Activated naive CD4-positive, alpha-beta T cell treated with anti-CD3 and anti-CD28 coated beads for 36 hours (primary cell): ENCODE measurements at places on chromosomes 7 and 10.
A peak's percentile ranks its signal among the peaks of the same experiment; 100 is the strongest.

- DNase-seq = no peak
Measured at GRCh38 chr10:13631594-13631993, 44.8 kb downstream of the PRPF18 start.

- no peak for DNase-seq
Measured at GRCh38 chr7:136168821-136169220, 191.7 kb upstream of the MTPN start.

GRCh38 chr7:370775-371118 is 80.8 kb downstream of the FOXL3 start:
- DNase-seq = no peak

DNA sequence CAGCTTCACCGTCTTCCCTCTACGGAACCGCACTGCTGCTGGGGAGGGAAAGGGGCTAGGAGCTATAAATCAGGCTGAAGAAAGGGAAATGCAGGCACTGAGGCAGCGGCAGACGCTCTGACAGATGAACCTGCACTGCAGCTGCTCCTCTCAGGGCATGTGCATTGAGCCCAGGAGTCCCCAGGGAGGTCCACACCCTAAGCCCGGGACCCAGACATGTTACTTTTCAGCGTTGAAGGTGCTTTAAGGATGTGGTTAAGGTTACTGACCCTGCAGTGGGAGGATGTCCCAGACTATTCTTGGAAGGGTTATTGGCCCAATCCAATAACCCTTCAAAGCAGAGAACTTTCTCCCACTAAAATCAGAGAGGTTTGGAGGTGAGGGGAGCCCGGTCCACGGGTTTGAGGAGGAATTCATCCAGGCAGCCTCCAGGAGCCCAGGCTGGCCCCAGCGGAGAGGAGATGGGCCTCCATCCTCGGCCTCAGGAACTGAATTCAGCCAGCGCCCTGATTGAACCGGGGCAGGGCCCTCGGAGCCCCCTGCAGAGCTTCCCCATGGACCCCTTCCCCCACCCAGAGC is 75.4 kb downstream of the ADARB2 start:
- DNase-seq = no peak

DNA sequence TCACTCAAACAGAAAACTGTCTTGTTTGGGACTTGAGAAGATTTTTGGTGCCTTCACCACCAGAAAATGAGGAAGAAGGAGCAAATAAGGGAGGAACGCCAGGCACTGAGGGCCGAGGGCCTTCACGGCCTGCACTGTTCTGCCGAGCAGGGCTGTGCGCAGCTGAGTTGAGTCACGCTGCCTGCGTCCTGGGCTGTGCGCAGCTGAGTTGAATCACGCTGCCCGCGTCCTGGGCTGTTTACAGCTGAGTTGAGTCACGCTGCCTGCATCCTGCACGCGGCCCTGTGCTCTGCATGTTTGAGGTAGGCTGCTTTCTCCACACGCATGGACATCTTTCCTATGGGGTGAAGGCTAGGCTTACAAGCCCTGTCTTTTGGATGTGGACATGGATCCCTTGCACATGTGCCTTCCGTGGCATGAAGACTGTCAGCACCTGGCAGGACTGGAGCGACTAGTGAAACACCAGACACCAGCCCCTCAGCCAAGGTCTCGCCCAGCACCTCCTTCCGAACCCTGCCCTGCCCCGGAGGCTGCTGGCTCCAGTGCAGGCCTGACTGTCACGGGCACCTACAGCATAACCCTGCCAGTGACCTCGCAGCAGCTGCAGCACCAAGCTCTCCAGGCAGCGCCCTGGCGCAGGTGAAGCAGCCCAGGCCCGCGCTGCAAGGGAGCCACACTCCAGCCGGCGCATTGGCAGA is 96.7 kb downstream of the HTR5A start:
- no peak for DNase-seq

- no peak for DNase-seq
Measured at GRCh38 chr7:49020145-49020544, 95.8 kb downstream of the CDC14C start.

DNA sequence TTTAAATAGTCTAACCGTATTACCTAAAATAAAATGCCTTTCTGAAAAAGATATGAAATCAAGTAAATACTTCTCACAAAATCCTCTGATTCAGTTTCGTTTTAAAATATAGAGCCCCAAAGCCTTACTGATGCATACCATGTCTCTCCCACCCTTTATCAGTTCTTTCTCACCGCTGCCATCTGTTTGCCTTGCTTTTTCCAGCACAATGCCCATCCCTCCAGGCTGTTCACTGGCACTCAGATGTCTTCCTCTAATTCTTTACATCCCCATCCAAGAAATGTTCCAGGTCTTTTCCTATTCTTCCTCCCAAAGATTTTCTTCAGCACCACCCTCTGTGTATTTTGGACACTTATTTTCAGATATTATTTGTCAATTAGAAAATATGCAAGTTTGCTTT is 116.5 kb upstream of the LRRN3 start:
- no peak for DNase-seq

DNA sequence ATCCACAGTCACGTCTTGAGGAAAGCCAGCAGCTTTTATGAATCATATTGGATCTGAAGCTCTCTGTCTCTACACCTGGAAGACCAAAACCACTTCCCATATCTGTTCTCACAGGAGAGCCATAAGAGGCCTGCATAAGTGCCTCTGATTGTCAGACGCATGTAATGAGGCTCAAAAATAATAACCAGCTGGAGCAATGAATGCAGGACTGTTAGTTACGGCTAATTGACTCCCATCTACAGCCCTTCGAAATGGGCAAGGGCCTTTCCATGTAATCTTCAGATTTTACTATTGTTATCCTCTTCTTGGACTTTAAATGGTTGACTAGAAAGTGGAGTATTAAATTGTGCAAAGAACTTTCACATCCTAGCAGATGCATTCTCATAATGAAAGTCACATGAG is 4.4 kb upstream of the SEMA3C start:
- DNase-seq = no peak

GRCh38 chr10:46273506-46274477 is 13.0 kb upstream of the ANTXRL start:
- DNase-seq = no peak

- no peak for DNase-seq
Measured at GRCh38 chr7:139105484-139105883, 4.0 kb downstream of the ZC3HAV1 start.

DNA sequence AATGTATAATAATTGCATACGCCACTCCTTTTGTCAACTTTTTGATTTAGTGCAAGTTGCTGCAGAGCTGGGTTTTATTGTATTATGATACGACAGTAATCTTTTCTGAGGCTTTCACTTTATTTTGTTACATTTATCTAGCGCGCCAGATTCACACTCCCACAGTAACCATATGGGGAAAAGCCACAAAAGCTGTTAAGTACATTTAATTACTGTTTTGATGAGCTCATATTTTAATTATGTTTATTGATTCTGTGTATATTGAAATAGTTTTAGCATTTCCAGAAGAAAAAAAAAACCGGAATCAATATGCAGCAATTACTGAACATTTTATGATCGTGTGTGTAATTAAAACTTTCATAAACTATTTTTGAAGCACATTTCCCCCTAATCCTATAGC is 118.5 kb downstream of the RAB11FIP2 start:
- DNase-seq = no peak

DNA sequence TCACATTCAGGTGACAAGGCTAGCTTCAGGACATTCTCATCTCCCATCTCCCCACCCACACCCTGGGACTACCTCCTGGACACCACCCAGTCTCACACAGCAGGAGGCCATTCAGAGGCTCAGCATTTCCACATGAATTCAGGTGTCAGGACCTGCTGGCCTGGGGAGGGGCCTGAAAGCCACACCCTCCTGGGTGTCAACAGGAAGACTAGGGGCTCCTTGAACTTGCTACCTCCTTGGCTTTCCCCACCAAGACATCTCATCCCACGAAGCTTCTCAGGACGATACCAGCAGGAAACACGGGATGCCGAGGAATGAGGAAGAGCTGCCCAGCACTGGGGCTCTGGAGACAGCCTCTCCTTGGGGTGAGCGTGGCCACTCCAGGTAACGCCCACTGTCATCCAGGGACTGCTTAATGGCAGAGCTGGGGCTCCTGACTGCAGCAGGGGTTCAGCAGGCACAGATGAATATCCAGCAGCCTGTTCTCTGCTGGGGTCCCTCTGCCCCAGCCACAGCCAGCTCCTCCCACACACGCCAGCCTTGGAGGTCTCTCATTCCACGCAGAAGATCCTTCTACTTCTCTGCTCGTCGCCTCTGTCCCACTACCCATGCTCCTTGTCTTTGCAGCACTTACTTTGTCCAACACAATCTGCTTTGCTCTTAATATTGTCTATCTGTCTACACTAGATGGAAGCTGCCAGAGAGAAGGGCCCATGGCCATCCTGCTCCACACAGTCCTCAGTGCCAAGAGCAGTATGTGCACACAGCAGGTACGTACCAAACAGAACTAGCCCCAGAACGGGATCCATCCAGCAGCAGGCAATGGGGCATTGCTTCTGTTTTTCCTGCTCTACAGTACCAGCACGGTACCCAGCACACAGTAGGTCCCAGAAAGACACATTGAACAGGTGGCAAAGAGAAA is 88.7 kb downstream of the FAM53B start:
- no peak for DNase-seq

- no peak for DNase-seq
Measured at GRCh38 chr10:20288060-20288459, 471.8 kb downstream of the PLXDC2 start.

DNA sequence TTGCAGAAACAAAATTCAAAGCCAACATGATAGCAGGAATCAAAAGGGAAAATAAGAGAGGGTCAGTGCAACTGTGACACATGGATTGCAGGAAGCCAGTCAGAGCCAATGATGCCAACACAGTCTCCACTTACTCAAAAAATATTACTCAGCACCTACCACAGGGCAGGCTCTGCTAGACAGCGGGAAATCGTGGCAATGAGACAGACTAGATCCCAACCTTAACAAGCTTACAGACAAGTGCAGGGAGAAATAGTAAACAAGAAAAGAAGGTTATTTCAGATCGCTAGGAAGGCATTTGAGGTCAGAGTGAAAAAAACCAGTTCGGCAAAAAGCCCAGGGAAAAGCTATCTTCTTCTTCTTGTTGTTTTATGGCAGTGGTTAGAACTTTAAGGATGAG is 45.2 kb upstream of the NPFFR1 start:
- DNase-seq = no peak

GRCh38 chr7:102439963-102440795 is 6.8 kb downstream of the ORAI2 start:
- no peak for DNase-seq

- DNase-seq = no peak
Measured at GRCh38 chr10:86151613-86152012, 215.0 kb downstream of the GRID1 start.

DNA sequence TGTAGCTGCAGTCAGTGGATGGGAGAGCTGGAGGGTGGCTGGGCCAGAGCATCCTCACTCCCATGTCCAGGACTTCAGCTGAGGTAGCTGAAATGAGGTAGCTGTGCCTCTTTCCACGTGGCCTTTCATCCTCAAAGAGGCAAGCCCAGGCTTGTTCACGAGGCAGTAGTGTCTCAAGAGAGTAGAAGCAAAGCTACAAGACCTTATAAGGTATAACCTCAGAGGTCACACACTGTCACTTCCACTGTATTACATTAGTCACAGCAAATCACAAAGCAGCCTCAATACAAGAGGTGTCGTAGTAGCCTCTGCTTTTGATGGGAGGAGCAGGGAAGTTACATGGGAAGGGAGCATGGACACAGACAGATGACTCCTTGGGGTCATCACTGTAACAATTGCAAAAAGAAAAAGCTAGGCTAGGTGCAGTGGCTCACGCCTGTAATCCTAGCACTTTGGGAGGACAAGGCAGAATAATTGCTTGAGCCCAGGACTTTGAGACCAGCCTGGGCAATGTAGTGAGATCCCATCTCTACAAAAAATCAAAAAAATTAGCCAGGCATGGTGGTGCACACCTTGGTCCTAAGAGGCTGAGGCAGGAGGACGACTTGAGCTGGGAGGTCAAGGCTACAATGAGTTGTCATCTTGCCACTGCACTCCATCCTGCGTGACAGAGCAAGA is 97.5 kb downstream of the SKIDA1 start:
- DNase-seq = peak; percentile 6

DNA sequence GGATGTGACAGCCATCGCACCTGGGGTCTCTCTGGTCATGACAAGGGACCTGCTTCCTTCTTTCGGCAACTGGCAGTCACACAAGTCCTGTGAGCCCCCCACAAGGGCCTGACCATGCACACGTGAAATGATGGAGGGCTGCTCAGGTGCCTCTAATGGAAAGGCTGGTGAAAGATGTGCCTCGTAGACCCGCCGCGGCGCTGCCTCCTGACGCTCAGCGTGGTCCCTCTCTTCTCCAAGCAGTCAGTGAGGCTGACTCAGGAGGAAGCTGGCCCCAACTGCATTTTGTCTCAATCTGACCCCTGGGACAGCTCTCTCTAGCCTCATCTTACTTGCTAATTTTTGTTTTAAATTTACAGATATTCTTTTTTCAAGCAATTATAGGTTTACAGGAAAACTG is 100.9 kb downstream of the MAD1L1 start:
- no peak for DNase-seq

DNA sequence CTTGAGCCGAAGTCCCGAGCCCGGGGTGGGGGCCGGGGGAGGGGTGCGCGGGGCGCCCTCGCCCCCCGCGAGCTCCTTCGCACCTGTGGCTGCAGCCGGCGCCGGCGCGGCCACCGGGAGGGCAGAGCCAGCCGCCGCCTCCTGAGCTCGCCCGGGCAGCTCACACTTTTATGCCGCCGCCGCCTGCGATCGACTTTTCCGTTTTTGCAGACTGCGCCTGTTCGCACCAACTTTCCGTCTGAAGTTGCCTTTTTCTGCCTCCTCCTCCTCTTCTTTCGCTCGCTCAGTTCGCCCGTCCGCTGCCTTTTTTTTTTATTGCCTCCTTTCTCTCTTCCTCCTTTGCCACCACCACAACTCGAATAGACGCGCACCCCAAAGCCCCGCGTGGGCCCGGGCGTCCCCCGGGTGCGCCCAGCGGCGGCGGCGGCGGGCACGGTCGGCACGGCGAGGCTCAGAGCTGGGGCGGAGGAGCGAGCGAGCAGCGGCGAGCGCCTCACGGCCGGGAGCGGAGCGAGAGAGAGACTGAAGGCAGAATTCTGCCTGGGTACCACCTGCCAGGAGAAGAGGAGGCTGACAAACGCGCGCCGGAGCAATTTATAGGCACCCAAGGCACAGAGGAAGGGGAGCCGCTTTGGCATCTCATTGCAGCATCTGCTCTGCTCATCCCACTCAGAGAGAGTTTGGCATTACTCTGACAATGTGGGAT is at the start of gene C1QL3:
Gene C1QL3, minus strand, starts transcription at position 569 of the 706 bp plus-strand sequence. CDS start 814 bp downstream, outside the sequence.
- peak; percentile 53 for DNase-seq

- no peak for DNase-seq
Measured at GRCh38 chr7:22480523-22481075, 19.4 kb downstream of the STEAP1B start.

DNA sequence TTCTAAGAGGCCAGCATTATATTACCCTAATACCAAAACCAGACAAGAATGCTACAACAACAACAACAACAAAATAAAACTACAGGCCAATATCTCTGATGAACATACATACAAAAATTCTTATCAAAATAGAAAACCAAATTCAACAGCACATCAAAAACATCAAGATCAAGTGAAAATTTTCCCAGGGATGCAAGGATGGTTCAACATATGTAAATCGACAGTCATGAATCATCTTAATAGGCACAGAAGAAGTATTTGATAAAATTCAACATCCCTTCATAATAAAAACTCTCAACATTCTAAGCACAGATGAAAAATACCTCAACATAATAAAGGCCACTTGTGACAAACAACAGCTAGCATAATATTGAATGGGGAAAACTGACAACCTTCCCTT is 75.3 kb downstream of the JMJD1C start:
- DNase-seq = no peak
